Activated CD4-positive, CD25-positive, alpha-beta regulatory T cell (primary cell): ENCODE measurements at places on chromosomes 1 and 21.

DNA sequence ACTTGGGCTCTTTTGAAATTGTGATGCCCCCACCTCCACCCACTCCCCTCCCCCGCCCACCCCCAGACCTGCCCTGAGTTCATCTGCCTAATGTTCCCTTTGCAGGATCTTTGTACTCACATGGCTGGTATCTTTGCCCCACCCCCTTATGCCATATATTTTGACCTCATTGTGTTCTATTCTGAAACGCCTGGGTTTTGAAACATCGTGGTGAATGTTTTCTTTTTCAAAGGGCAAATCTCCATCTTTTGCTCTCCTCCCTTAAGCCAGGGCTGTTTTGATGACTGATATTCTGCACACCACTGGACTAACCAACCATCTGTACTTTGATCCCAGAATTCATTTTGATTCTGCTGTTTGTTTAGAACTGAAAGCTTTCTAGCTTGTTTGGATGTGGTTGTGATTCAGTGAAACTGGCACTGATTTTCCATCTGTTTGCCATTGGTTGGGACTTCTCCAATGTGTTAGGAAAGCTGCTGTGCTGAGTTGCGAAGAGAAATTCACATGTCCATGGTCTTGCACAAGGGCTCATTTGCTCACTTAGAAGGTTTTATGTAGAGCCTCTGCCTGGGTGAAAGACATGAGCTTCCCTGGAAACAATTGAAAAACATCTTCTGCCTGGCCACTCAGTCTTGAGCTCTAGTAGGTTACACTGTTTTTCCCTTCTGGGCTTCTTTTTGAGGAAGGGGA lies 16.5 kb downstream of the SMAP2 start:
- DNase-seq, result no peak

- DNase-seq, result no peak
Measured at GRCh38 chr1:195886000-195886399, 722.2 kb downstream of the KCNT2 start.

DNA sequence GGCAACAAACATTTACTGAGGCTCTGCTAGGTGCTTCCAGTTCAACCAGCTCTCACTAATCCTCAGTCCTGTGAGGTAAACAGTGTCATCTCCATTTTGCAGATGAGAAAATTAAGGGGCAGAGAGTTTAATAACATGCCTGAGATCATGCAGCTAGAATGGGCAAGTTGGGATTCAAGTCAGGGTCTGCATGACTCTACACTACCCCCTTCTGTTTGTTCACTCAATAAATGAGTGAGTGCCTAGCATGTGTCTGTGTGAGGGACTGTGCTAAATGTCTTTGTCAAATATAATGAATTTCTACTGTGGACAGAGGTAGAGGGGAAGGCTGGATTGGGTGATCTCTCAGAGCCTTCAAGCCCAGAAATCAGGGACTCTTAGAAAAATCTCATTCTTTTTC lies 4.5 kb downstream of the PEF1 start:
- no peak for DNase-seq

GRCh38 chr1:227951624-227952373 lies 4.1 kb upstream of the WNT9A start:
- no peak for DNase-seq

DNA sequence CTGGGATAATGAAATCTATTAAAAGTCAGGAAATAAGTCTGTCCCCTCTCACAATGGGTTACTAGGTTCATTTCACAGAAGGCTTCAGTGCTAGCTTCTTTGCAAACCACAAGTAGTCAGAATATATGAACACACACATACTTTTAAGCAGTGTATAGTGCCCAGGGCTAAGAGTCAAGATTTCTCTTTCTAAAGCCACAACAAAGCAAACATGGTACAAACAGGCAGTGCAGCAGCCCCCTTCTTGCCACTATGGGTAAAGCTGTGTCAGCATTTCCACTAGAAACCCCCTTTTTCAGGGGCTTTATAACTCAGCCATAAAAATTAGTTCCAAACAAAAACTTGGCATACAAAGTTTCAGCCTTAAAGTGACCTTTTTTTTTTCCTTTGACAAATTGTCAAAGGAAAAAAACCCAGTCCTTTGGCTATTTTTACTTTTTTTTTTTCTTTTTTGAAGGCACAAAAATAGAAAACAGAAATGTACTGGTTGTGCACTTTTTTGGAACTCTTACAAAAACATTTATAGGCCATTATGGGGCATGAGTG lies 315.4 kb downstream of the LMO4 start:
- DNase-seq, result no peak

- DNase-seq, result no peak
Measured at GRCh38 chr1:226098870-226099835, 36.6 kb downstream of the H3-3A start.

GRCh38 chr1:22318279-22318981 lies 133.2 kb upstream of the ZBTB40 start:
- DNase-seq, result no peak

GRCh38 chr1:93154898-93155297 lies 25.3 kb downstream of the TMED5 start:
- DNase-seq, result no peak

GRCh38 chr1:204565617-204566582 lies 49.7 kb downstream of the MDM4 start:
- DNase-seq, result no peak

DNA sequence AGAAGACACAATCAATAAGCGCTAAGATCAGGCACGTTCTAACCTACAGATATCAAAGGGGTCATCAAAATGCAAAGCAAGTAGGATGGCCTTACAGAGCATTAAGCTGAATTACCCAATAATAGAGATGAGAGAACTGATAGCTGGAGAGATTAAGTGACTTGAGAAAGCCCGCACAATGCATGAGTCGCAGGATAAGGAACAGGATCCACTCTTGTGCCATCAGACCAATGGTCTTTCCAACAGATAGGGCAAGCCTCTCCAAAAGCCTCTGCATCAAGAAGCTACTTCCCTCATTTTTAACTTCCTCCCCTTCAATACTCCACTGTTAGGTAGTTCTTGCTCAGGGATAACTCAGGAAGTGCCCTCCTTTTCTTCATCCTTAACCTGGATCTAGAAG lies 2.6 kb downstream of the CHML start:
- DNase-seq, result no peak

DNA sequence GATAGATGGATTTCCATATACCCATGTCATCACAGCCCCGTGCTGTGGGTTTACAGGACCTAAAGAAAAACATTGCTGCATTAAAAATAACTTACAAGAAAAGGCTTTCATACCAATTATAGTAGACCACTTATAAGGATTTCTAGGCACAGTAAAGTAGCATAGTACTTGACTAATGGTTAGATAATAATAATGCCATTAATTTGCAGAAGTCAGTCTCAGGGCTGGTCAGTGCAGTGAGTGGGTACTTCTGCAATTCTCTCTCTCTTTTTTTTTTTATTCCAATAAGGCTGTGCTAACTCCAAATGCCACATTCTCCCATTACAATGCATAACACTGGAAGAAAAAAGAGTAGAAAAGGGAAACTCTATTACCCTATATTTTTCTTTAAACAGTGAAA lies 73.1 kb upstream of the TMPRSS15 start:
- no peak for DNase-seq

GRCh38 chr1:74526708-74527107 lies 14.3 kb upstream of the LRRC53 start:
- no peak for DNase-seq

DNA sequence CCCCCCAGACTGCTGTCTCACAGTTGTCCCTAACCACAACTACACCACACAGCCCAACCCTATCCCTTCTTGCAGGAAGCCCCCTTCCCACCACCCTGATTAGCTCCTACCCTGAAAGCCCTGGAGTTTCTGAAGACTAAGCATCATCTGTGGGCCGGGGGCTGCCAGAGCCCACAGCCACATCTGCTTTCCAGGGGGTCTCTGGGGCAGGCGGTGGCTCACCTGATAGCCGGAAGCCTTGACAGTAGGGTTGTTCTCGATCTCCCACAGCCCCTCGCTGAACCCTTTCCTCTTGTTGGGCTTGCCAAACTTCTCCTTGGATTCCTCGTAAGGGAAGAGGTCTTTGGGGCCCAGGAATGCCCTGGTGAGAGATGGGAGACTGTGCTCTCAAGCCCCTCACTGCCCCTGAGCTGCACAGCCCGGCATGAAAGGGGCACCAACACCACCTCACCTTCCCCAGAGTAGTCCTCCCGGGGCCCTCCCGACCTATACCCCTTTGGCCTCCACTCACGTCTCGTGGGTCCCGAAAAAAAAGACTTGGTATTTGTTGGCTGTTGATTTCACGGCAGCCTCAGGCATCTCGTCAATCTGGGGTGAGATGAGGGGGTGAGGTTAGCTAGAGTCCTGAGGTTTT lies 4.0 kb upstream of the MRPL24 start:
- no peak for DNase-seq

DNA sequence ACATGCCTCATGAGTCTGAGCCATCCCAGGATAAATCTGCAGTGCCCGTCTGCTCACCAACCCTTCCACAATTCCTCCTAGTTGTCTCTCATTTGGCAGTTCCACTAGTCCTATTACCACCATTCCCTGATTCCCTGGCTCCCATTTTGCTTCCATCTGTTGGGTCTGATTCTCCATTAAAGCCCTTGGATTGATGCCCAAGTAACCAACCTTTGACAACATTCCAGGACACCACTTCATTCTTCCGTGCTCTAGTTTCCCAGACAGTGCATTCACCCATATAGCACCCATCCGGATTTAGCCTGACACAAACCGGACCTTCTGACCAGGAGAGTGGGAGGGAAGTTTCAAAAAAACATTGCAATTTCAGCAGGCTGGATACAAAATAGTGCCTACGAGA lies 189.4 kb upstream of the PALMD start:
- DNase-seq, result no peak

DNA sequence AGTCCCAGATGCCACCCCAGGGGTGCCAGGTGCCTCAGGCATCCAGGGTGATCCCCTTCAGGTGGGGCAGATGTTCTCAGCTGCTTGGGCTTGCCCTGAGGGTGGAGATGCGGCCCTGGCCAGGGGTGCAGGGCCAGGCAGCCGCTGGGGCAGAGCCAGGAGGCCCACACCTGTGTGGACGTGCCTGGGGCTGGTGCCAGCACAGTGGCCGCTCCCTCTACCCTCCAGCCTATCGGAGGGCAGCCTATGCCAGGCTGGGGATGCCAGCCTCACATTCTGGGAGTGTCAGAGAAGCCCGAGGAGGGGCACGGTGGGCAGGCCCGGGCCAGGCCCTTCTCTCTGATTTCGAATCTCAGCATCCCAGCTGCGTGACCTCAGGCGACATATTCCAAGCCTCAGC lies 96.5 kb upstream of the WNT4 start:
- DNase-seq, result no peak

GRCh38 chr1:200869753-200870391 lies 2.9 kb upstream of the GPR25 start:
- no peak for DNase-seq

DNA sequence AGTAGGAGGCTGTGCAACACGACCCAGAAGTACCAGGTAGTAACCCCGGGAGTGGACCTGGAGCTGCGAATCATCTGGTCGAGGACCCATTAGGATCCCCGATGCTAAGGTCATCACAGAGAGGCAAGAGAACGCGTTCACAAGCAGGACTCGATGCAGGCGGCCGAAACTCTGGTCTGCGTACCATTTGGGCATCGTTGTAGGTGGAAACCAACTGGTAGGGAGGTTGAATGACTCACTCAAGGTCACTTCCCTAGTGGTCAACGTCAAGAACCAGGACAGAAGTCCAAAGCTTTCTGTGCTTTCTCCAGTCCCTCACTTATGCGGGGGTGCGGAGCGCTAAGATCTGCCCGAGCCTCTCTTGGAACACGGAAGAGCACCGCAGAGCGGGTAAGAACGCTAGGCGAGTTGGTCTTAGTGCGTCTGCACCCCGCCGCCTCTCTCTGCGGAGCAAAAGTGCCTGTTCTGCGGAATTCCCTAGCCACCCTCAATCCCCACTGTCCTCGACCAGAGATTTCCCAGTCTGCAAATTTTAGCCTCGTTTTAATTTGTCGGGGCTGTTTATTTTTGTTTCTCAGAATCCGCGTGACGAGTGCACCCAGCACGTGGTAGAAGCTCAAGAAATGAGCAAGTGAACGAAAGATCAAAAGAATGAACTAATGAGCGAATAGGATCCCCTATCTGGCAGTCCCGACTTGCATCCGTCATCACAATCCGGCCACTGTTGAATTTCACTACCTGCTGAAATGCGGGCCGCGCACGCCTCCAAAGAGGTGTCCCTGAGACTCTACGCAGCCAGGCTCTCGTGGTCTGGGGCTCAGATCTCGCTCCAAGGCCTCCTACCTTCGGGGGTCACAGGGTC lies 12.2 kb downstream of the HLX start:
- no peak for DNase-seq

GRCh38 chr1:3883194-3883925 lies 16.7 kb downstream of the C1orf174 start:
- DNase-seq, result no peak

DNA sequence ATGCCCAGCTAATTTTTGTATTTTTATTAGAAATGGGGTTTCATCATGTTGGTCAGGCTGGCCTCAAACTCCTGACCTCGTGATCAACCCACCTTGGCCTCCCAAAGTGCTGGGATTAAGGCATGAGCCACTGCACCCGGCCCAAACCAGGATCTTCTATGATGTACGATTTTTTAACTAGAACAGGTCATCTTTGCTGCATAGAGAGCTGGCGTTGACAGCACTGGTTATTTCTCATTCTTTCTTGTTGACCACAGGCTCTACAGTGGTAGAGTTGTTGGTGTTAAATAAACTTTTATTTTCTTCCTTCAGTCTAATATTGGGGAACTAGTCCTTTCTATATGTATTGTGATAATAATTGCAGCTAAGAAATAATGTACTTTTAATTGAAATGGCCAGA lies 3.8 kb upstream of the MAB21L3 start:
- no peak for DNase-seq

DNA sequence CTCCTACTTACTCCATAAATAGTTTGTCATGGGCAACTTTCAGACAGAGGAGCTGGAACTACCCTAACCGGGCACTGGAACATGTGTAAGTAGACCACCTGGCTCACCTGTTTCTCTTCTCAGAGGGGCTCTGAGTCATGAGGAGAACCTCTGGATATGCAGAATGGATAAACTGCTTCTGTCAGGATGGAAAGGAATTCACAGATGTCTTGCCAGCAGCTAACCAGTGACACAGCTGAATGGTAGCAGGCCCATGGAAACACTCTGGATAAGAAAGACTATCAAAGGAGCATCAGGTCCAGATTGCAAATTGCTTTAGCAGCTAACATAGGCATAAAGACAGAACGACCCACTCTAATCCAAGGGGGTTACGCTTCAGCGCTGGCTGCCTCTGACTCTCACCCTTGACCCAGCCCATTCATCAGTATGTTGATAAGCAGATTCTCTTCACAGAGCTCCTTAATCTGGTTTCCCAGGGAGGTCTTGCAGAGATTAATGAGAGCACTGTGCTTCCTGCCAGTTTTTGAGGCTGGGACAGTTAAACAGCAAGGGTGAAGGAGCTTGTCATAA lies 54.2 kb downstream of the HIVEP3 start:
- DNase-seq, result no peak

GRCh38 chr1:64248065-64248464 lies 44.6 kb downstream of the UBE2U start:
- DNase-seq, result no peak

GRCh38 chr1:117058810-117059209 lies 1.3 kb upstream of the TTF2 start:
- DNase-seq, result no peak

- no peak for DNase-seq
Measured at GRCh38 chr1:234875953-234876855, 252.4 kb downstream of the TOMM20 start.
